ENCODE measurements at places on chromosomes 7 and 10.

GRCh38 chr7:12119620-12120303 lies 91.3 kb upstream of the TMEM106B start:
- no peak for ATAC-seq

DNA sequence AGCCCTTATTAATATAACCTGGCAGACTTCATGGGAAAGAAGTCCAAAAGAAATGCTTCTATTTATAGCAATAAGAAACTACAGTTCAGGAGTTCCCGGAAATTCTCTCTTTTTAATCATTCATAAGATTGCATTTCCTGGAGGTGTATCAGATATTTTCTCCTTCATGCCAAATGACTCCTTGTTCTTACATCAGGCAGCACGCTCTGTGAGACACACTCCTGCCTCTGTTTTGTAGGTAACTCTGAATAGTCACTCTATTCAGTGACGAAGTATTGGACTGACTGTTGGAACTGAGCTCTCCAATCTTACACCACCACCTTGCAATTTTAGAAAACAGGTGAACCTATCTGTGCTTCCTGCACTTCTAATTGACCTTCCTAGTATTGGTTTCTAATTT lies 78.7 kb upstream of the MSRB2 start:
- ATAC-seq = no peak

- ATAC-seq = no peak
Measured at GRCh38 chr10:5663692-5664427, 2.5 kb downstream of the ASB13 start.

DNA sequence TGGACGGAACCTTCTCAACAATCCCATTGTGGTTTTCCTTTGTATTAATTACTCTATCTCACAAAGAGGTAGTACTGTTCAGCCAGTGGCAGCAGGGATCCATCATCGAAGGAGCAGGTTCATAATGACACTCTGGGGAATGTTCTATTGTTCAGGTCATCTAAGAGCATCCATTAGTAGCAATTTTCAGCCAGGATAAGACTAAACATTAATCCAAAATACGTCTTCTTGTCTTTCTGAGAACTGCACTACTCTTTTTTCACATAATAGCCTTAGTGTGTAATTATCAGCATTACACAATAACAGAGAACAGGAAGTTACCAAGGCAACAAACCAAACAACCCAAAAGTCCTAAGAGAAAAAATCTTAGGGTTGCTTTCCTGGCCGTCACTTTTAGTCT lies 259.5 kb upstream of the VWC2 start:
- ATAC-seq = no peak

GRCh38 chr10:95404864-95405263 lies 114.1 kb upstream of the PDLIM1 start:
- no peak for ATAC-seq

DNA sequence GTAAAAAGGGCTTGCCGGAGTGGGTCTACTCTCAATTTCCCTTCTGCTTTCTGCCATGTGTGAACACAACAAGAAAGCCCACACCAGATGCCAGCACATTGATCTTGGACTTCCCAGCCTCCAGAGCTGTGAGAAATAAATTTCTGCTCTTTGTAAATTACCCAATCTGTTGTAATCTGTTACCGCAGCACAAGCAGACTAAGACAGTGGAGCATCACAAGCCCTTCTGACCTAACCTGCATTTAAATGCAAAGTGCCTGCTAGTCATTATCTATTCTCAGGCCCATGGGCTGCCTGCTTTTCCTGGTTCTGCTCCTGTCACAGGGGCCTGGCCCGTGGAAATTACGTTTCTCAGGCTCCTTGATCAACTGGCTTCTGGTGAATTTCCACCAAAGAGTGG lies 199.3 kb upstream of the AUTS2 start:
- no peak for ATAC-seq

- ATAC-seq = no peak
Measured at GRCh38 chr10:43236176-43236850, 30.6 kb downstream of the RASGEF1A start.

- ATAC-seq = no peak
Measured at GRCh38 chr7:157480371-157481050, 143.7 kb downstream of the DNAJB6 start.

DNA sequence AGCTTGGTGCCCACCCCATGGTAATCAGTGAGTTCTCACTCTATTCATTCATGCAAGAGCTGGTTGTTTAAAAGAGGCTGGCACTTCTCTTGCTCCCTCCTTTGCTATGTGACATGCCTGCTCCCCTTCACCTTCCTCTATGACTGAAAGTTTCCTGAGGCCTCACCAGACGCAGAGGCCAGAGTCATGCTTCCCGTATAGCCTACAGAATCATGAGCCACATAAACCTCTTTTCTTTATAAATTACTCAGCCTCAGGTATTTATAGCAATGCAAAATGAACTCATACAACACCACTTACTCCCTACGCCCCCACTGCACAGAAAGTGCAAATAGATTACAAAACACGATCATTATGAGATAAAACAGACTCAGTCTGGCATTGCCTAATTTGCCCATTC lies 39.0 kb downstream of the SEC61G start:
- ATAC-seq = no peak

DNA sequence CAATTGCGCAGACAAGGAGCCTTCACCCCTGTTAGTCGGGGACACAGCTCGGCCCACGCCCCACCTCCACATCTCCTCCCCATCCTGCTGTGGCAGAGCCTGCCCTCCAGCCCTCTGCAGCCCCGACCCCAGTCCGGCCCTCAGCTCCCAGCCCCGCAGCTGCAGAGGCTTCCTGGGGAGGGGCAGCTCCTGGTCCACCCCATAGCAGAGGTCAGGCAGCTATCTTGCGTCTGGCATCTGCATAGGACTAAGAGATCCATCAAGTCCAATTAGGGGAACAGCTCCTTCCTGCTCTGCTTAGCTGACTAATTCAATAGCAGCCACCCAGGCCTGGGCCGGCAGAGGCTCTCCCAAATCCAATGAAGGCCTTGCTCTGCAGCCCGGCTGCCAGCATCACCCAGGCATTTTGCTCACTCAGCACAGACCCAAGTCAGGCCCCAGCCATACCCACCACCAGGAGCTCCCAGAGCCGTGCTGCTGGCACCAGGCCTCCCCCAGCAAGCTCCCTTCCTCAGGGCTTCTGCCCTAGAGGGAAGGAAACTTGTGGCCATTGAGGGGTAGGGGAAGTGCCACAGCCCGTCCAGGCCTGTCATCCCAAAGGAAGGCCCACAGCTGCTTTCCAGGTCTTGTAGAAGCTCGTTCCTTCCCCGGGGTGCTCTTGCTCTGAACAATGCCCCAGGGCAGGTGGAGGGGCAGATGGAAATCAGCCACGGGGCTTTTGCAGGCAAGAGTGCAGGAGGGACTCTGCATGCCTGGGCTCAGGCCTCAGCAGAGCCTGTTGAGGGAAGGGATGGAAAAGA lies 106.2 kb upstream of the RET start:
- peak; percentile 88 for ATAC-seq

- ATAC-seq = no peak
Measured at GRCh38 chr10:11411926-11412545, 199.4 kb downstream of the USP6NL start.

Data from SK-N-SH treated with all-trans-retinoic acid at 6 μM for 48 hours (cell line).